ENCODE measurements at places on chromosomes 7 and 10.

DNA sequence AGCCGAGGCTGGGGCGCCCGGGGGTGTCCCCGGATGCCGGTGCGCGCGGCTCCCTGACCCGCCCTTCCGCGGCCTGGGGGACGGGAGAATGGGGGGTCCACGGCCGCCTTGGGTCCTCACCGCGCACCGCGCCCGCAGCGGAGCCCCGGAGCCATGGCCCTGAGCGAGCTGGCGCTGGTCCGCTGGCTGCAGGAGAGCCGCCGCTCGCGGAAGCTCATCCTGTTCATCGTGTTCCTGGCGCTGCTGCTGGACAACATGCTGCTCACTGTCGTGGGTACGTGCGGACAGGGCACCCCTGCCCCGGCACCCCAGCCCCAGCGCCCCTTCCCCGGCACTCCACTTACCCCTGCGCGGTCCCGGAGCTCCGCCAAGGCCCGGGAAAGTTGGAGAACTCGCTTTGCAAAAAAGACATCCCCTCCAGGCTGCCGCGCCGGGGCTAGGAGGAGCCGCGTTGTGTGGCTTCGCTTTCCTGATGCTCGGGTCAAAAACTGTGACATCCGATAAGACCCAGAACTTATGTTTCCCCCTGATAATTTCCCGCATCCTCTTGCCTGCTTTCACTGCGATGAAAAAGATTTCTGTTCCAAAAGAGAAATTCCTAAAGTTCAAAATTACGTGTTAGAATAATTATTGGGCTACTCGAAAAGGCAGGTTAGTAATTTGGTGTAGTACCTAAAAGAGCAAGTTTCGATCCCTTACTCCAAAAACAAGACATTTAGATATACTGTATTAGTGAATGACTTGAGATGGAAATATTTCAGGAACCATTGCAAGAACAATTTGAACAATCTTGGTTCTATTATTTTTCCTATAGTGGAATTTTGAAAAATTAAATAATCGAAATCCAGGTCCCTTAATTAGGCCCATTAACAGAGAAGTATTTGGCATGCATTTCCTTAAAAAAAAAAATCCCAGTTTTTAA lies 888 bp downstream of the SLC18A2 start:
- no peak for DNase-seq

- DNase-seq = no peak
Observed at GRCh38 chr7:77409739-77410547, 6.2 kb downstream of the GSAP start.

DNA sequence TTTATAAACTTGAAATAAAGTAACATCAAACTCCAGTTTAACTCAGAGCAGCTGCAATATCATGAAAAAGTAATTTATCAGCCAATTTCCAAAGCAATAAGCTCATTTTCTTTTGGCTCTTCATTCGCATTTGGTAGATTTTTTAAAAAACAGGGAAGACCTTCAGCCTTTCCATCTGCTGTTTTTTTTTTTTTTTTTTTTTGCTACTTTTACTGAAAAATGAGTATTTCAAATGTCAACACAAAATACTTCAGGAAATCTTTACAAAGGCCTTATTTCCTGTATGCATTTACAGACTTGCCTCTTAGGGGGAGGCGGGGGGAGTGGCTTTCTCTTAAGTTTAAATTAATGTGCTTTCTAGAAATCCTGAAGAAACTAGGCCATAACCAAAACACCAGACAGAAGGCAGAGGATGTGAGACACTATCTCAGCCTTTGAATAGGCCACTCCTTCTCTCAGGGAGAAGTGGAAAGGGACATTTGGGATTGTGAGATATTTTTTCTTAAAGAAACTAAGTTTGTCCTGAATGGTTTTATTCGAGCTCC lies 91.8 kb downstream of the COL28A1 start:
- DNase-seq = no peak

DNA sequence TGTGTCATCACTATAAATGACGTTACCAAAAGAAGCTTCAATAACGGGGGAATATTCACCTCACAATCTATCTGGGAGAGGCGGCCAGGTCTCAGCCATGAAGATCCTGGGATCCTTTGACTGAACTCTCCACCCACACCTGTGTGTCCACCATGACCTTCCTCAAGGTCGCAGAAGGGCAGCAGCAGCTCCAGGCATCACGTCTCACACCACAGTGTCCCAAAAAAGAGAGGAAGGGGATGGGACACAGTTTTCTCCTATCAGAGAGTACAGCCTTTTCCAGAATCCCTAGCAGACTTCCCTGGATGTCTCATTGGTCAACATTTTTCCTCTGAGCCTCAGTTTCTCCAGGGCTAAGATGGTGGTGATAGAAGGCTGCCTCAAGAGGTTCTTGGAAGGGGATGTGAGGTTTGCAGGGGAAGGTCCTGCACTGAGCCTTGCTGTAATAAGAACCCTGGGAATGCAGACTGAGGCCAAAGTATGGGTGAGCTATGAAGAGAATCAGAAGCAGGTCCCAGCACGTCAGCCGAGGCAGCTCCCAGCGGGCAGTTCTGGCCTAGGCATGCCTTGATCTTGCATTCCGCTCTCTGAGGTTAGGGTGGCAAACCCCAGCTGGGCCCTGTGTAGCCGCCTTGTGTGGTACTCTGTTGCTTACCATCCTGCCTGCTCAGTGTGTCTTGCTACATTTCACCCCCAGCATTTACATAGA lies 63.8 kb downstream of the COL26A1 start:
- DNase-seq = no peak

- DNase-seq = no peak
Observed at GRCh38 chr10:103856797-103857170, 1.4 kb upstream of the SH3PXD2A start.

- DNase-seq = no peak
Observed at GRCh38 chr10:130392031-130392430, 255.8 kb downstream of the GLRX3 start.

GRCh38 chr10:98377001-98377400 lies 38.0 kb downstream of the PYROXD2 start:
- no peak for DNase-seq

DNA sequence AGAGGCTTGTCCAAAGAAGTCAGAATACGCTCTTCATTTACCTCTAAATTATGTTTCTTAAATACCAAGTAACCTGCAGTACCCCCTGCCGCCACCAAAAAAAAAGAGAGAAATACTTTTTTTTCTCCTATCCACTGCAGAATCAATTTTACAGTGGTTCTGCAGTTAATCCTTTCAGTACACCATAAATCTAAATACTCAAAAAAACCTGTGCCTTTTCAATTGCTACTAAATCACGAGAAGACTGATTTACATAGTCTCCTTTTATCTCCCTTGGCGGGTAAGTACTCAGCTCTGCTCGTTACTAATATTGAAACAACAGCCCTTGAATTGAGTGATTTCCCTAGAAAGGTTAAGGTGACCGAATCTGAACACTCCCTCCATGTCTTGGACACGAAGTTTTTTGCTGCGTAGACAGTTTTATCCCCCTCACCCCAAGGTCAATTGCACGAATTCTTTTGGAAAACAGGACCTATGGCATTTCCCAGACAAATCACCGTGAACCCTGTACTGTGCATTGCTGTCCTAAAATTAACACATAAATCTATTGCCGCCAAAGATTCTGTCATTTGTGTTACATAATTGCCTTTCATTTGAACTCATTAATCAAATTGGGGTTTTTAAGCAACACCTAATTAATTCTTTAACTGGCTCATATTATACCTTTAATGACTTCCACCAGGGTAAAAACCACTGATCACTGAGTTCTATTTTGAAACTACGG lies 512 bp upstream of the VIM start:
- no peak for DNase-seq

GRCh38 chr10:101071885-101072433 lies 10.2 kb downstream of the KAZALD1 start:
- no peak for DNase-seq

- DNase-seq = no peak
Observed at GRCh38 chr10:129728905-129729795, 234.9 kb downstream of the EBF3 start.

- DNase-seq = no peak
Observed at GRCh38 chr10:88129013-88129412, 265.6 kb downstream of the PTEN start.

DNA sequence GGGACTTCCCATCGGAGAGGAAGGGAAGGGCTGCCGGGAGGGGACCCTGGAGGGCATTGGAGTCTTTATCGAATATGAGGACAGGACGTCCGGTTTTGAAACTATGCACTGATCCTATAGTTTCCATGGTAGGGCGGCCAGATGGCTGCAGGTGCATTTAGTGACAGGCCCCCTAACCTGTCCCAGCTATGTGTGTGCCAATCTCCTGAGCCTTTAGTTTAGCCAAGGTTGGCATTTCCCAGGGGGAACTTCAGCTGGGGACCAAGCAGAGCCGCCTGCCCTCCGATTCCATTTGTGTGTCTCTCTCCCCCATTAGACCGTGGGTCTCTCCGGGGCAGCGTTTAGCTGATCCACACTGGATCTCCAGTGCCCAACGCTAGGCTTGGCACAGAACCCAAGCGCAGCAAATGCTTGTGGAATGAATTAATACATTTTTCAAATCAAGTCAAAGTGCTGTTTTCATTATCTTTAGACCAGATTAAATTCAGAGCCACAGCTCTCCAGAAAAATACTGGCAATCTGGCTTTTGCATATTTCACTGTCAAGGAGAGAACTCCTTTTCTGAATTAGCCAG lies 19.9 kb downstream of the TMEM270 start:
- DNase-seq = no peak

- peak; percentile 84 for DNase-seq
Observed at GRCh38 chr7:152313831-152314604, 121.8 kb downstream of the KMT2C start.

DNA sequence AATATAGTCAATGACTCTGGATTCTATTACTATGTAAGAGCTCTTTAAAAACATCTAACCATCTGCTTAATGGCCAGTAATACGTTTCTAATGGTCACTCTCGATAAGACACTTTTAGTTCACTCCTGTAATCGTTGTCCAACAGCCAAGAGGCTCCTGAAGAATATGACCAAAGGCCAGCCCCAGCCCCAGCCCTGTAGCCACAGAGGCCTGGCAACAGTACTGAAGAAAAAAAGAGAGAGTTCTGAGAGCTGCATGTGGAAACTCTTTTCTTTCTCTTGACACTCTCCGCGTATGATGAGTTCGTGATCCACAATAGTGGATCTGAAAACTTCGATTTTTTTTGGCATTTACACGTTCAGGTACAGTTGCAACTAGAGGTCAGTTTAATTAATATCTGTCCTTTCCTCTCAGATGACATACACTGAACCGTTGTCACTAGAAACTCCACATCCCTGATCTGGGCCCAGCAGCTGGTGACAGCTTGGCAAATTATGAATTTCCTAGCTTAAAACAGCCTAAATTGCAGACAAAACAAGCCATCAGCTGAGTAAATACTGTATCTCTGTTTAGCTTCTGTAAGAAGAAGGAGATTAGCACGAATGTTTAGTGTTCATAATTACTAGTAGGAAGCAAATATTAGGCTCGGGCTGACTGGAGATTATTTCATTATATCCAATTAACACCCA lies 456.7 kb downstream of the LRMDA start:
- DNase-seq = no peak

- no peak for DNase-seq
Observed at GRCh38 chr10:5678397-5679036, 6.1 kb upstream of the TASOR2 start.

DNA sequence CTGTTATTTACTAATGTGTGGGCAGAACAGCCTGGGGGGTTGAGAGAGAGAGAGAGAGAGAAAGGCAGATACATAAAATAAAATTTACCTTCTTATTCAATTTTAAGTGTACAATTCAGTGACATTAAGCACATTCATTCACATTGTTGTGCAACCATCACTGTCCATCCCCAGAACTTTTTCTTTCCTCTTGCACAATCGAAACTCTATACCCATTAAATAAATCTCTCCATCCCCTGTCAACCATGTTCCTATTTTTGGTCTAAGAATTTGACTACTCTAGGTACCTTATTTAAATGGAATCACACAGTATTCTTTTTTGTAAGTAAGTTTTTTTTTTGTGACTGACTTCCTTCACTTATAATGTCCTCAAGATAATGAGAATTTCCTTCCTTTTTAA lies 181.6 kb downstream of the SND1 start:
- no peak for DNase-seq

GRCh38 chr10:17239345-17240085 lies 11.5 kb downstream of the VIM start:
- no peak for DNase-seq

DNA sequence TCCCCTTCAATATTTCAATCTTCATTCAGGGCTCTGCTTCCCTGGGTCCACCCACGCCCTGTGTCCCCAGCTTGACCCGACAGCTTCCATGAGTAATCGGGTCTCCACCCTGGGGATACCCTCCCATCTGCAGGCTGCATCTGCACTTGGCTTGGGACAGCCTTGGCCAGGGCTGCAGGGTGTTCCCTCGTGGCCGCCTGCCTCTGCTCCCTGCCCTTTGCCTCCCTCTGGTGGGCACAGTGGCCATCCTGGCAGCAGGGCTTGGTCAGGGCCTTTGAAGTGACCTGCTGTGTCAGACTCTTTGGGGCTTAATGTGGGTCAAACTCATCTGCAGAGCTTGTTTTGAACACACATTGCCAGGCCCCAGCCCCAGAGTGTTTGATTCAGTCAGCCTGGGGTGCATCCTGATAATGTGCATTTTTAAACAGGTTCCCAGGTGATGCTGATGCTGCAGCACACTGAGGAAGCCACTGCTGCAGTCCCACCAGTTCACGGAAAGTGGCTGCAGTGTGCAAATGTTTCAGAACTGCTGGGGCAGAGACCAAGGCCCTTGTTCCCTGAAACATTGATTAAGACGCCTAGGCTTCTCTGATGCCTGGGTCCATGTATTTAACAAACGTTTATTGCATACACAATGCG lies 80.7 kb upstream of the SEC61G start:
- no peak for DNase-seq

- DNase-seq = no peak
Observed at GRCh38 chr10:1977461-1977860, 240.1 kb upstream of the ADARB2 start.

DNA sequence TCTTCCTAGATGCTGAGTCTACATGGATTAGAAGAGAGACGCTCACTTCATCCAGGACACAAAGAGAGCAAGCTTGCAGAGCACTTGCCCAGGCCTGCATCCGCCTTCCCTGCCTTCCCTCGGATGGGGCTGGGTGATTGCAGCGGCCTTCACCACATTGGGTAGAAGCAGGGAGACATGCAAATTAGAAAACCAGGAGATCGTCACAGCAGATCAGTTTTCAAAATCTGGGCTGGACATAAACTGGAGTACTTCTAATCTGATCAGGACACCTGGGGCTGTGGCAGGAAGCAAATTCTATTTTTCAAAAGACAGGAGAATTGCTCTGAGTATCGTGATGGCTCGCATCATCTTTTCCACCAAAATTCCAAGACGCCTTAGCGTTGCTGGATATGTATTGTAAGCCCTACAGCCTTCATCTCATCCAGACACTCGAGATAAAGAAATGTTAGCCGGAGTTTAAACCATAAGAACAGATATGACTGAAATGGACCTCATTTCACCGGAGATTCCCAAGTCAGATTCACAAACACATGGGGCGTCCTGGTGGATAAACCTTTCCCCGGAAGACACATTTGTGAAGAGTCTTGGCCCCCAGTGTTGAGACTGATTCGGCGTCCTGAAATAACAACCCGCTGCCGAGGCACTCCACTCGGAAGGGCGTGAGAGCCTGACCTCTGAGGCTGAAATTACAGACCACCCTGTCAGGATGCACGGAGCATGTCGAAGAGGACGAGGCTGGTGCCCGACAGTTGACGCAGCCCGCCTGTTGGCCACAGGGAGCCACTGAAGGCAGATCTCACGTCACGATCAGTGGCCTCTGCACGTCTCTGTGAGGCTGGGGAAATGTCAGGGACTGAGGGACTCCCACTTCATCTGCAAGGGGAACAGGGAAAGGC lies 91.2 kb upstream of the PARD3 start:
- peak; percentile 63 for DNase-seq

- no peak for DNase-seq
Observed at GRCh38 chr7:154183946-154184345, 131.7 kb downstream of the DPP6 start.

GRCh38 chr10:104139221-104139620 lies 17.2 kb downstream of the SFR1 start:
- no peak for DNase-seq

Data from NCI-H2107 (cell line).